ENCODE measurements at places on chromosomes 4 and X. TPM values are rescaled to one million over a fixed set of nuclear protein-coding genes. Genes with fewer than 3 reads are reported as not detected.

GRCh38 chr4:150139297-150139865 lies 61.1 kb downstream of the DCLK2 start:
- DNase-seq: no peak

DNA sequence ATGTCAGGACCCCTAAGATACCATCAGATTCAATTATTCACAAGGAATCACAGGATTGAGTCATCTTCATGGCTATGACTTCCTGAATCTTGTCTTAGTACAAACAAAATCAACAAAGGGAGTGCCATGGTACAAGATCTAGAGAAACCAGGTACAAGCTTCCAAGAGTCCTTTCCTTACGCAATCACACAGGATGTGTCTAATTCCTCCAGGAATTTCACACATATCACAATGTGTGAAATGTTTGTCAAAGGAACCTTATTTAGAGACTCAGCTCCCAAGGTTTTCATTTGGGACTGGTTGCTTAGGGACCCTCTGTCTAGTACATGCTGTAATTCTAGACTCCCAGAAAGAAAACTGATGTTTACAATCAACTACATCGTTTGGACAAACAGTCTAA lies 83.0 kb downstream of the MAB21L2 start:
- no peak for DNase-seq

GRCh38 chr4:119663160-119663788 lies 34.7 kb upstream of the PDE5A start:
- DNase-seq: no peak

- DNase-seq: no peak
Observed at GRCh38 chr4:60605646-60606354, 594.3 kb upstream of the ADGRL3 start.

GRCh38 chr4:73460913-73461522 lies 20.5 kb upstream of the AFM start:
- no peak for DNase-seq

Gene TLR2
- polyA plus RNA-seq: 6.5 TPM

Gene CT83
- polyA plus RNA-seq: not detected

Measured in renal pelvis (tissue), 12 donors.